IPS-NIHi11 (cell line): ENCODE measurements at places on chromosomes 1 and 21.

- no peak for DNase-seq
Measured at GRCh38 chr1:230130172-230130944, 63.3 kb downstream of the GALNT2 start.

- no peak for DNase-seq
Measured at GRCh38 chr1:30538226-30538992, 185.0 kb downstream of the MATN1 start.

GRCh38 chr1:27581823-27582243 lies 22.1 kb downstream of the AHDC1 start:
- no peak for DNase-seq

DNA sequence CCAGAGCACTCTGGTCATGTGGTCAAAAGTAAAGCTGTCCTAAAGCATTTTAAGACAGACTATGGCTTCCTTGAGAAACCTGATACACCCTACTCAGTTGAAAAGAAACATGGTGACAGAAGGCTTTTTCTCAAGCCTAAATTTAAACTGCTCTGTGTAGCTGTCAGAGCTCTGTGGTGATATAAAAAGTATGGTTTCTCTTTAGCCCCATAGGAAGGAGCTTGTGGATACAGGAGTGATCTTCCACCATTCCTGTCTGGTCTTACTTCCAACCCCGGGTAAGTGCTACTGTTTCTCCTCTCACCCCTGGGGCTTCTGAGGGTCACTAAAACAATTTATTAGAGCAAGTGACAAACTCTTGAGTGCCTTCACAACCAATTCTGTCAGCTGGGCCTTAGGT lies 8.5 kb downstream of the TP53BP2 start:
- no peak for DNase-seq

GRCh38 chr1:15244813-15245212 lies 2.2 kb upstream of the FHAD1 start:
- no peak for DNase-seq

- DNase-seq, result no peak
Measured at GRCh38 chr1:15540186-15540585, 13.5 kb downstream of the DNAJC16 start.

DNA sequence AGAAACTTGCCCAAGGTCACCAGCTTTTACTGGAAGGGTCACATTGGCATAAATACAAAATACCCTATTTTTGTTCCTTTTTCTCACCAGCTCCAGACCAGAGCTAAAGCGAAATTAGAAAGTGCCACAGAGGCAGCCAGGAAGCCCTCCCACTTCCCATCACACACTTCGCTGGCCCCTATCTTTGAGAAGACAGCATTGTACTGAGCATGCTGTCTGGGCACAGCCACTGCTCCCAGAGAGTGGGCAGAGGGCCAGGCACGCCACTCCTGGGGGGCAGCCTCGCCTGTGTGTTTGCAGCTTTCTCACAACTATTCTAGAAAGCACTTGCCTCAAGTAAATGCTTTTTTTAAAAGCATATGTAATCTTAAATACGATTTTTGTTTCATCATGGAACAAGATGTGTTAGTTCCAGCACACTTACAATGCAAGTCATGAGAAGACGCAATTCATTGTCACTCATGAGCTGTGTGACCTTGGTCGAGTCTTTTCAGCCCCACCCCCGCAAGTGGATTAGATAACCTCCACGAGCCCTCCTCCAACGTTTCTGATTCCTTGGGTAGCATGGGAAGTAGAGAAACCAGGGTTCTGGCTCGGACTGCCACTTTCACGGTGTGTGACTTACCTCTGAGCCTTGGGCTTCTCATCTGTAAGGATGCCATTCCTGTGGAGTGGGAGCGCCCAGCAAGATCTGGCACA lies 25.7 kb upstream of the EPHA8 start:
- no peak for DNase-seq

DNA sequence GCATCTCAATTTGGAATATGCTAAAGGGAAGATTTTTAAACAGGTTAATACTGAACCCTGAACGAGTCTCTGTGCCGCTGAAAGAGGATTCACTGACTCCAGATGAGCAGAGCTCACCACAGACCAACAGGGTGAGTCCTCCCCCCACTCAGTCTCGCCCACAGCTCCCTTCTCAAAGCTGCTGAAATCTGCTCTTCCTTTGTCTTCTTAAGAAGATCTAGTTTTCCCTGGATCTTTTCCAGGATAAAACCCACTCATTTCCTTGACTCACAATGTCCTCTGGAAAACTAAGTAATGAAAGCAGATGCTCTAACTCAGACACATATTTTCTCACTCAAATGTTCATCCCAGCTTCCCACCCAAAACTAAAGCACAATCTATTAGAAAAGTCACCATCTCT lies 447.0 kb upstream of the PKN2 start:
- DNase-seq, result no peak

DNA sequence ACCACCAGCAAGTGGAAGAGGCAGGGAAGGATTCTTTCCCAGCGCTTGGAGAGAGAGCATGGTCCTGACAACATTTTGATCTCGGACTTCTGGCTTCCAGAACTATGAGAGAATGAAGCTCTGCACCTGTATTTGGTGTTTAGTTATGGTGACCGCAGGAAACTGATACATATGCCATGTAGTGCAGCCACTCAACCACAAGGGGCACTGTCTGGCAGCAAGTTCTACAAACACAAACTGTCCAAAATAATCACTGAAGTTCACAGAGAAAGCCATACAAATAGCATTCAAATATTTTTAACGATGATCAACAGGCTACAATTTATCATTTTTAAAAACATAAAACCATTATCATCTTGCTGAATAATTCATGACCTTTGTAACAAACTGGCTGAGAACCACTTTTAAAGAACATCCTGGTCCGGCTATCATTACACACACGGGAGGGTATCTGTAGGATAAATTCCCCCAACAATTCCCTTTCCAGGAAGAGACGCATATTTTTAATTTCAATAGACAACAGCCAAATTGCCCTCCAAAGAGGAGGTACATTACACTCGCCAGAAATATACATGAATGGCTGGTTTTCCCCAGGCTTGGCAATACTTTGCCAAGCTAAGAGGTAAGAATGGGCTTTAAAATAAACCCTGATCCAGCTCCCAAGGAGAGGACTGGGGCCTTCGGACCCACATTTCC lies 9.2 kb upstream of the CBR3 start:
- peak; percentile 45 for DNase-seq

- peak; percentile 62 for DNase-seq
Measured at GRCh38 chr1:15764269-15764764, 5.7 kb downstream of the FBLIM1 start.

DNA sequence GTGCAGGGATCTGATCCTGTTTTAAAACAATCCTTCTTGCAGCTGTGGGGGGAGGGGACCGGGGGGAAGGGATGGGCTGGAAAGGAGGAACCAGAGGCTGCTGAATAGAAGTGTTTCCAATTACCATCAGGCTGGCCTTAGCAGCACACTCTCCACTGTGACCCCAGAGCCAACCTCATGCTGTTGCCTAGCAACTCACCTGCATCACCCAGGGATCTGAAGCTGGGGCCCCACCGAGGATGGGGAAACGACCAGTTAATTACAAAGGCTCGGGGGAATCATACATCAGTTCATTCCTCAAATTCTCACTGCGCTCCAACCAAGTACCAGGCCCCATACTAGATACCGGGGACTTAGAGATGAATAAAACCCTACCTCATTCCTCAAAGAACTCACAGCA lies 11.9 kb upstream of the GPX7 start:
- DNase-seq, result peak; percentile 71

DNA sequence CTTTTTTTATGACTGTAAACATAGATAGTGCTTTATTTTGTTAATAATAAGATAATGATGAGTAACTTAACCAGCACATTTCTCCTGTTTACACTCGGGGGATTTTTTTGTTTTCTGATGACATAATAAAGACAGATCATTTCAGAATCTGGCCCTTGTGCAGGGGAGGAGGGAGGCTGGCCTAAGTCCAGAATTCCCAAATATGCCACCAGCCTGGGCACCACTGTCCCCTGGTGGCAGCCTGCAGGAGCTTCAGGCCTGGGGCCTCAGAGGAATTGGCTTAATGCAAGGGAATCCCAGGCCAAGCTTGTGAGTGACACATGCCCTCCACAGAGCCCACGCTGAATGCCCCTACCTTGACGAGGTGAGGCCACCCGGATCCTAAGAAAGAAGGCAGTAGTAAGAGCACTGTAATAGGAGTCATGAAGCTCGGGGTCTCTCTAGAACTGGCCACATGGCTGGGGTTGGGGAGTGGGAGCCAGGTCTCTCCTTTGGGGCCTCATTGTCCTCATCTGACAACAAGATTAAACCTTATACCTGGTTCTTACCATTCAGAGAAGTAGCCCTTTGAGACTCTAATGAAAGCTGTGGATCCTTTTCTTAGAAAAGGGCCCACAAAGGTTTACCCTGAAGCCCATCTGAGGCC lies 24.1 kb downstream of the ETNK2 start:
- DNase-seq, result peak; percentile 74

GRCh38 chr1:169741666-169742394 lies 8.0 kb upstream of the SELE start:
- no peak for DNase-seq

DNA sequence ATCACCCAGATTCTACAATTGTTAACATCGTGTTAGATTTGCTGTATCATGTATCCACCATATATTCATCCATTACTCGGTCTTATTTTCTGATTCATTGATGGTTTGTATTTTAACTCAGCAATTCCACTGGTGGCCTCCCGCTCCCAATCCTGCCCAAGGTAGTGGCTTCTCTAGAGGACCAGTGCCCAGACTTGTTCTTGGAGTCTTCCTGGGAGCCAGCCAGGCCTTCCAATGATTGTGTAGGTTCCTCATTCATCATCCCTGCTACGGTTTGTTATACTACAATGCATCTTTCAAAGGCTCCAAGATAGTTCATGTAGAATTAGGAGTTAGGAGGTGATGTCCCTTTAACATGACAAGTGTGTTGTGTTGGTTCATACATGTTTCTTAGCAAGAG lies 451.1 kb downstream of the SETD4 start:
- no peak for DNase-seq

GRCh38 chr1:18489417-18490143 lies 8.8 kb downstream of the KLHDC7A start:
- DNase-seq, result no peak

- no peak for DNase-seq
Measured at GRCh38 chr1:2080140-2080539, 29.9 kb downstream of the PRKCZ start.

GRCh38 chr1:214111796-214112195 lies 124.0 kb downstream of the PROX1 start:
- no peak for DNase-seq

DNA sequence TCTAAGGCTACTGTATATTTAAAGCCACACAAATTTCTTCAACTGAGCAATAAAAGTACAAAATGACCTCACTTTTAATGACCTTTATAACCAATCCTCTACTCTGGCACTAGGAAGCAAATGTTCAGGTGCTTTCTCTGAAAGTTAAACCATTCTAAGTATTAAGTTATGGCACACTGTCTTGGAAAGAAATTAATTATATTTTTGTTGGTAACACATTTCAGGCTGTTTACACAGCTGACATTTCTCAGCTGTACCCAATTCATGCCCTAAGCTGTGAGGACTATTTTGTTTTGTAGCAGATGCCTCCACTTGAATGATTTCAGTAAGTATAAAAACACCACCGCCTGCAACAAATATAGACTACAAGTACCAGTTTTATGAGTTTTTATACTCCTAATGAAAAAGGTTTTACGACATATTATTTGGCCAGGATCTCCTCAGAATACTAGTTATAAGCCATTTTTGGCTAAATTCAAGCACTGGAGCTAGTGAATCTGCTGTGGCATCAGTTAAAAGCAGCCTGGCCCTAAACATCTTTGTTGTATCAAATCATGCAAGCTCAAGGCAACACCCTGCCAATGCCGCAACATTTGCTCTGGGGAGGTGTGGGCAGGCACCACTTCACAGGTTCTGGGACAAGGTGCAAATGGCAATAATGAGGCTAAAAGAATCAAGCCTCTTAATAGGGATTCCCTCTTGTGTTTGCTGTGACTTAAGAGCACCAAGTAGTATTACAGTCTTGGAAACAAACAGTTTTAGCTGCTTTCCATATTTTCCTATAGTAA lies 228.4 kb upstream of the DMRTA2 start:
- no peak for DNase-seq

DNA sequence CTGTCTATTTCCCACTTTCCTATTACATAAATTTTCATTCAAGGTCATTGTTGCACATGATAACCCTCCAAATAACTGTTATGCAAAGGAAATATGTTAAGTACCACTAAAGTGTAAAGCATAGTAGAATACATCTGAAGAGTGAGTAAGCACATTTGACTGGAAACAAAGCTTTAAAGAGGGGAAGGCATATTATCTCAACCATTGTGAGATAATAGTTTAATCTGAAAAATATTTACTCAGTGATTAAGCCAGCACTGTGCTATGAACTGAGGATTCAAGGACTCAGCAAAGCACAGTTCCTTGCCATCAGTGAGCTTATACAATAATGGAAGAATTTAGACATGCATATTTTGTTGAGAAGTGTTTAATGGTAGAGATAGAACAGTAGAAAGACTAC lies 127.4 kb downstream of the HMCN1 start:
- no peak for DNase-seq

DNA sequence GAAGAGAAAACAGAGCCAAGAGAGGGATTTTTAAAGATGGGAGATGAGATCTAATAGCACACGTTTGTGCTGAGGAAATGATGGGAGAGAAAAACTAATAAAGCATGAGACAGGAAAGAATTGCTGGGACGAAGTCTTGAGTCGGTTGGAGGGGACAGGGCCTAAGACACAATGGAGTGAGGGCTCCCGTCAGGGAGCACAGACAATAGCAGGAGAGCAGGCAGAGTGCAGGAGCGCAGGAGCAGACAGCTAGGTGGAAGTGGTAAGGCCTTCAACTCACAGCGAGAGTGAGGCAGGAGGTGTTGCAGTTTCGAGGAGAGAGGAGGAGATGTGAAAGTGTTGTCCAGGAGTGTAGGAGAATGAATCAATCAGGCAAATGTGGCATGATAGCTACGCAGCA lies 59.9 kb upstream of the SOX13 start:
- DNase-seq, result peak; percentile 41

- peak; percentile 84 for DNase-seq
Measured at GRCh38 chr1:43007377-43008114, 48.9 kb upstream of the SLC2A1 start.

GRCh38 chr1:15344800-15345704 lies 64.6 kb upstream of the EFHD2 start:
- no peak for DNase-seq
